ENCODE measurements at places on chromosomes 12 and 14.

DNA sequence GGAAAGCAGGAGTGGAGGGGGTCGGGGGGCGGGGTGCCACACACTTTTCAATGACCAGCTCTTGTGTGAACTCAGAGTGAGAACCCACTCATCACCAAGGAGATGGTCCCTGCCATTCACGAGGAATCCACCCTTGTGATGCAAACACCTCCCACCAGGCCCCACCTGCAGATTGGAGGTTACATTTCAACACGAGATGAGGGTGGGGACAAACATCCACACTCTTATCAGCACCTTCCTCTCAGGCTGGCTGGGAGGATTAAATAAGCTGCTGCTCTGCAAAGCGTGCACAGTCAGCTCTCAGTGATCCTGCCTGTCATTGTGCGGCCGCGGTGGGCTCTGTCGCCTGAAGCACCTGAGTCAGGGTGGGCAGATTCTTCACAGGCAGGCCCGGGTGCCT is 39.7 kb downstream of the AACS start:
- ATAC-seq: no peak

GRCh38 chr14:32080001-32080510 is 3.0 kb downstream of the ARHGAP5 start:
- no peak for ATAC-seq

DNA sequence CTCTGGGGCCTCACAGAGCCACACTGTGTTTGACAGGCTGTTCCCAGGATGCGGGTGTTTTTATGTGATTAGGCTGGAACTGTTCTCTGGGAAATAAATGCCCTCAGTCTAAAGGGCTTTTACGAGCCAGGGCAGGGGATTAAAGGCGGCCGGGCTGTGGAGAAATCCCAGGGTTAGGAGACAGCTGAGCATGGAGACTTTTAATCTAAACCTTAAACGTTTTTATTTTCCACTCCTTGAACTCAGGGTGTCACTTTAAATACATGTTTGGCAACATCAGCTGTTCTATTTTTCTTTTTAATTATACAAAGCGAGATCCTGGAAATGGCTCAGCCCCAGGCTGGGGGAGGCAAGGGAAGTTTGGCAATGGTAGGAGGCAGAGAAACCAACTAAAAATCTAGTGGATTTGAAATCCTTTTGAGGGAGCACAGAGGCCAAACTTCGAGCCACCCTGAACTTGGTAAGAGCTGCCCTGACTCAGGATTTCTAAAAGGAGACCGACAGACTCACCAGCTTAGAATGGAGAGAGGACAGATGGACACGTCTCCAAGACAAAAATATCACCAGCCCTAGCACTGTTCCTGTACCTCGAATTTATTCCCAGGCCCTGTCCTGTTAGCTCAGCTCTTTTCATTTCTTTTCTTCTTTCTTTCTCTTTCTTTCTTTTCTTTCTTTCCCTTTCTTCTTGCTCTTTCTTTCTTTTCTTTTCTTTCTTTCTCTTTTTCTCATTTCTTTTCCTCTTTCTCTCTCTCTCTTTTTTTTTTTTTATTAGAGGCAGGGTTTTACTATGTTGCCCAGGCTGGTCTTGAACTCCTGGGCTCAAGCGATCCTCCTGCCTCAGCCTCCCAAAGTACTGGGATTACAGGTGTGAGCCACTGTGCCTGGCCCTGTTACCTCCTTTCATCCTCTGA is 15.8 kb upstream of the ORAI1 start:
- ATAC-seq: peak; percentile 59

DNA sequence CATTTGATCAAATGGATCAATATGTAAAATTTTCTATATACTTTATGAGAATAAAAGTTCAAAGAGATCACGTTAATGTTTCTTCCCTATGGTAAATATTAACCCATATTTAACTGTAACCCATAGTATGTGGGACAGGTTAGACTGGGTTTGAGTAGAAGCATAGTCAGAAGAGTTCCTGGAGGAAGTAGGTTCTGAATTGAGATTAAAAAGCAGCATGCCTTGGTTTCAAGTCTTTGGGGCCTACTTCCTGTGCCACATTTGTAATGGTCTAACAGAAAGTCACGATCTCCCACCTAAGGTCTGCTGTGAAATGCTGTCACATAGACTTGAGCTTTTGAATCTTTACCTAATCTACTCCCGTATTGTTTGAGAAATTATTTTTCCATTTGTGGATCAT is 63.8 kb downstream of the FIGNL2 start:
- no peak for ATAC-seq

GRCh38 chr14:31568161-31568560 is 7.0 kb downstream of the NUBPL start:
- ATAC-seq: peak; percentile 66

DNA sequence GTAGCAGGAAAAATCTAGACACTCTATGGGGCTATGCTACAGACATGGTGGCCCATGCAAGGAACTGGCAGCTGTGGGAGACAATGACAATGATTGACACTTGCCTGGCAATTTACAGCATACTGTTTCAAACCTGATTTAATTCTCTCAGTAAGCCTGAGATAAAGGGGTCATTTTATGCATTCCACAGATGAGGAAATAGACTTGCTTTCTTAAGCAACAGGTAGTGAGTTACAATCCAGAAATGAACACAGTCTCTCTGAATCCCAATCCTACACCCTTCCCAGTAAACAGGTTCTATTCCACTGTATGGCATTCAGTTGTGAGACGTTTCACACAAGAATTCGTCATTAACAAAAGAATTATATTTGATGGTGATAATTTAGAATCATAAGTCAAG is 15.5 kb upstream of the PCNX1 start:
- no peak for ATAC-seq

DNA sequence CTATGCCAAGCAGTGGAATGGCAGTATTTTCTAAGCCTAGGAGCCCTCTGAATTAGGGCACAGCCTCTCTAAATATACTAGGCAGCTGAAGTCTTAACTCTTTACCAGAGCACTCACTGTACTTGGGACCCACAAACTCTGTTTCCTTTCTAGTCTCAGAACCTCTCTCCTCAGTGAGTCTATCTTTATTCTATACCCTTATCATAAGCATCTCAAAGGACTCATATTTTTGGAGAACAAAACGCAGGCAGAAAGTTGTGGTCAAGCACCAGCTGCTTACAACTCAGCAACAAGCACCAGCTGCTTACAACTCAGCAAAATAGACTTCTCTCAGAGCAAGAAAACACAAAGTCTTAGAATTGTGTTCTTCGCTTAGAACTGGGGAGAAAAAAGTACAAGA is 993 bp downstream of the CCDC196 start:
- ATAC-seq: no peak

DNA sequence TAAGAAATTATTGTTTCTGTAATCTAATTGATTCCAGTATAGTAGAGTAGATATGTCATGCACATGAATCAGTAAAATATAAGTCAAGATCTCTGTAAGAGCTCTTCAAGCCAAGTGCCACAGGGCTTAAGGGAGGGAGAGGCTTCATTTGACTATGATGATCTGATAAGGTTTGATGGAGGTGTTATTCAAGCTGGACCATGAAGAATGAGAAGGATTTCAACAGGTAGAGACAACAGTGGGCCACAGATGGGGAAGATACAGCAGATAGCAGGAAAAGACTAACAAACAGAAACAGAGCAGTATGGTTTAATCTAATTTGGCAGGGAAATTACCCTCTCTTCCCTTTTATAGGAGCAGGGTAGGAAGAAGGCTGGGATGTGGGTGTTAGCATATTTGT is 40.6 kb upstream of the FKBP4 start:
- ATAC-seq: no peak

GRCh38 chr12:99035803-99036202 is 390.7 kb downstream of the APAF1 start:
- ATAC-seq: no peak

GRCh38 chr14:36052063-36052462 is 124.5 kb downstream of the PTCSC3 start:
- ATAC-seq: no peak

- no peak for ATAC-seq
These were observed 30.3 kb upstream of the AMIGO2 start for GRCh38 chr12:47110011-47110541.

GRCh38 chr14:79578470-79578869 is 632.8 kb downstream of the DIO2 start:
- no peak for ATAC-seq

GRCh38 chr14:34782031-34782430 is 67.6 kb upstream of the CFL2 start:
- ATAC-seq: no peak

GRCh38 chr12:44960856-44961255 is 84.7 kb upstream of the NELL2 start:
- no peak for ATAC-seq

DNA sequence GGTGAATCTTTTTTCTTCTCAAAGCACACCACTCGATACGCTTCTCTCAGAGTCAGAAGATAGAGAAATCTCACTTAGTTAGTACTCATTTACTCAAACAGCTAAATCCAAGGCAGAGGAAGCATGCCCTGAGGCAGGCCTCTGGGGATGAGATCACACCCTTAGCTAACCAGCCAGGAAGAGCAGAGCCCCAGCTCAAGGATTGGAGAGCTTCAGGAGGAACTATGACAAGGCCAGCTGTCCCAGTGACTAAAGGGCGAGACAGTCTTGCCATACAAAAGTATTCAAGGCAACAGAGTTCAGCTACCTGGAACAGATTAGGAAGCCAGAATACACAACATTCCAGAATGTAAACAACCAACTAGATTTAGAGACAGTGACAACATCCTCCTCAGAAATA is 197.7 kb upstream of the CCDC196 start:
- ATAC-seq: no peak

GRCh38 chr14:93944348-93945069 is 17.4 kb downstream of the FAM181A start:
- ATAC-seq: no peak

DNA sequence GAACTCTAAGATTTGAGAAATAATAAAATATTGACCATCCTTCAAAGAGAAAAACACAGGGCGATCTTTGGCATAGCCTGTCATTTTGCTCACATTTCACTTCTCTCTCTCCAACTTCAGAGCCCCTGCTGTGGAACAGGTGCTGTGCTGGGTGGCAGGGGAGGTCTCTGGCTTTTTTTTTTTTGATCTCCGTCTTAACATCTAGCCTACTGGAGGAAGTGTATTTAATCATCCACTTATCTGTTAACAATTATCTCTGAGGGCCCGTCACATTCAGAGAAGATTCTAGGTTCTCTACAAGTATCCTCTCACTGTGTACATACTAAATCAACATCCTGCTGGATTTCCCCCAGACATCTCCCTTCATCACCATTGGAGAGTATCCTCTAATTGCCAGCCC is 34.1 kb downstream of the CHST11 start:
- ATAC-seq: no peak

- ATAC-seq: peak; percentile 29
These were observed 48.4 kb downstream of the ZNF641 start for GRCh38 chr12:48302161-48302911.

- ATAC-seq: no peak
These were observed 48.3 kb downstream of the SFSWAP start for GRCh38 chr12:131759176-131759575.

DNA sequence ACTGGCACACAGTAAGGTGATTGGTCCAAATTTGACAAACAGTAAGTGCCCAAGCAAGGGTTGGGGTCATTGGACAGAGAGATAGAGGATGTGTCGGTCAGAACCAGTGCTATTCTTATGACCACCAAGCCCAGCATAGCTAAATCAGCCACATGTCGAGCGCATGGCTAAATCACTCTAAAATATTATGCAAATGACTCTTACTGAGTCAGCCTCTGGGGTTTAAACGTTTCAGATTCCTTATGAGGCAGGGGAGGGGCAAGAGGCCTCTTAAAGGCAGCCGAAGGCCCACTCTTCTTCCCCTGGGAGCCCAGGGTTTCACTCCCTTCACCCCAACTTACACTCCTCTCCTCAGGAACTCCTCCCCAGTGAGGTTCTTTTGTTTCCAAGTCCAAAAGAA is 603 bp upstream of the ENDOU start:
- peak; percentile 83 for ATAC-seq

- no peak for ATAC-seq
These were observed 63.2 kb upstream of the NR2C1 start for GRCh38 chr12:95136598-95136997.

GRCh38 chr12:3238196-3238595 is 161.0 kb downstream of the TSPAN9 start:
- no peak for ATAC-seq

DNA sequence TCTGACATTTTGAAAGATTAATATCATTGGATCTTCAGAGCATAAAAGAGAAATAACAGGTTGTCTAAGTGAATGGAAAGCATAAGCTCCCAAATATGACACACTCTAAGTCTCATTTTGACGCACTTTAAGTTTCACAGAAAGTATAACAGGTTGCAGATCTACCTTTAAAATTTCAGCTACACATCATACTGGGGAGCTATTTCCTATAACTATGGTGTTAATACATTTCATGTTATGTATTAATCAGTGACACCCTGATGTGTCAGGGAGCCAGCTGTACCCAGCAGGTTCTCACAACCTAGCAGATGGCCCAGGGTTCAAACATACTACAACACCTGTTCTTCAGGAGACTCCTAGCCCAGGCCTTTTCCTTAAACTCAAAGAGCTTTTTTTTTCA is 31.1 kb upstream of the TMX1 start:
- no peak for ATAC-seq

GRCh38 chr12:2555487-2556082 is 239.2 kb upstream of the FKBP4 start:
- no peak for ATAC-seq

- no peak for ATAC-seq
These were observed 55.7 kb downstream of the METTL25 start for GRCh38 chr12:82414044-82414443.

DNA sequence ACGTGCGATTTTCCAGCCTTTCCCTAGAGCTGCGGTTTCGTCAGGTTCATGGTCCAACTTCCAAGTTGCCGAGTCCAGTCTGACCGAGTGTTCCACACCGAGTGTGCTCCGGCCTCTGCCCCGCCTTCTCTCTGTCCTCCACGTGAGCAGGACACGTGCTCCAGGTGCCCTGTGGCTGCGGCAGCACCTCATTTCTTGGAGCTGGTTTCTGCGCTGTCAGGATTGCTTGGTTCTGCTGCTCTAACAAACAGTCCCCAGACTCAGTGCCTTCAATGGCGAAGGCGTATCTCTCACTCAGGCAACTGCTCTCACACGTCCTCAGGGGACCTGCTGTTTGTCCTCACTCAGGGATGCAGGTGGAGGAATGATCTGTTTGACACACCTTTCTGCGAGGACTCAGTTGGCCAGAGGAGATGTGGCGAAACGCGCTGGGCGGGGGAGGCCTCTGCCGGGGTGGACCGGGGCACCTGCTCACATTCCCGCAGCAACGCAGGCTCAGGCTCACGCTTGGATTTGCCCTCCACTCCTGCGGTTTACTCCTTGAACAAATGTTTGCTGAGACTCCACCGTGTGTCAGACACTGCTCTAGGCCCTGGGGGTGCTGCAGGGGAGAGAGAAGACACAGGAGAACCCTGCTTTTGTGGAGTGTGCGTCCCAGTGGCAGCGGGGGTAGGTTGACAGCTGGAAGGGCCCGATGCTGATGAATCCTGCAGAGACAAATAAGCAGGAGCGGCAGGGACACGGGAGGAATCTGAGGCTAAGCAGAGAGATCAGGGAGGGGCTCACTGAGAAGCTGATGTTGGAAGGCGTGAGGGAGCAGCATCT is 63.4 kb upstream of the FBRSL1 start:
- no peak for ATAC-seq

- no peak for ATAC-seq
These were observed 4.7 kb downstream of the ANHX start for GRCh38 chr12:133231001-133231400.

All from motor neuron (in vitro differentiated cells).